CD8-positive, alpha-beta memory T cell (primary cell): ENCODE measurements at places on chromosomes 12 and 14. TPM values are rescaled to one million over a fixed set of nuclear protein-coding genes. Genes with fewer than 3 reads are reported as not detected.

- DNase-seq, result no peak
Observed at GRCh38 chr14:84208451-84208850, 1321.5 kb upstream of the FLRT2 start.

GRCh38 chr12:1800401-1801302 lies 19.7 kb upstream of the LRTM2 start:
- peak; percentile 44 for DNase-seq

GRCh38 chr14:64928239-64929013 lies 14.1 kb downstream of the GPX2 start:
- DNase-seq, result no peak

- no peak for DNase-seq
Observed at GRCh38 chr12:108865169-108865568, 7.8 kb upstream of the SSH1 start.

DNA sequence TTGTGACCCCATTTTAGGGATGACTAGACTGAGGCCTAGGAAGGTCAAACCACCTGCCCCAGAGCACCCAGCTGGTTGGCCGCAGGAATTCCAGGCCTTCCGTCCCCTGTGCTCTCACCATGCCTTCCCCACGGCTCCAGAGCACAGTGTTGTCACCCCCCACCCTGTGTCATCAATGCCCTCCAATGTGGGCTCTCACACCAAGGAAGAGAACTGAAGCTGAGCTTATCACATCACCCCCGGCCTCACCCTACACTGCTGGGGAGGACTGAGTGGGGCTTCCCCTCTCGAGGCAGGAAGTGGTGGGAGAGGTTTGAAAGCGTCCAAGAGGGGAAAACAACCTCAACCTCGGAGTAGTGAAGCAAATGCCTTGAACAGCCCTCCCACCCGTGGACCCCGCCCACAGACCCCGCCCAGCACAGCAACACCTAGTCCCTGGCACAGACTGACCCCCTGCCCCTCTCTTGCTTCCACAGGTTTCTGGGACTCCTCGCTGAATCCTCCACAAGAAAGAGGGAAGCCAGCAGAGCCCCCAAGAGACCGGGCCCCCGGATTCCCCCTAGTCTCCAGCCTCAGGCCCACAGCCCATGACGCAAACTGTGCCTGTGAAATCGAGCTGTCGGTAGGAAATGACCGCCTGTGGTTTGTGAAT lies 97.2 kb downstream of the LGMN start:
- DNase-seq, result peak; percentile 85

- no peak for DNase-seq
Observed at GRCh38 chr12:85688837-85689236, 147.4 kb downstream of the RASSF9 start.

DNA sequence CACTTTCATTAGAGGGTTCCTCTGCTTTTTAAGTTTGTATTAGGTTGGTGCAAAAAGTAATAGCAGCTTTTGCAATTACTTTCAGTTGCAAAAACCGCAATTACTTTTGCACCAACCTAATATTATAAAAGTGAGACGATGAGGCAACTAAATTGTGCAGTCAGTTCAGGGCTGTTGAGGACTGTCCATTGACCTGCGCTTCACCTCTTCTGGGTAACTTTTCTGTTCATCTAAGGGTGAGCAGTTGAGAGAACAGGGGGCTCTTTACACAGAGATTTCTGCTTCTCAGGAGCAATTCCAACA lies 191.3 kb downstream of the AACS start:
- no peak for DNase-seq

GRCh38 chr12:75460204-75460603 lies 20.4 kb upstream of the GLIPR1 start:
- no peak for DNase-seq

DNA sequence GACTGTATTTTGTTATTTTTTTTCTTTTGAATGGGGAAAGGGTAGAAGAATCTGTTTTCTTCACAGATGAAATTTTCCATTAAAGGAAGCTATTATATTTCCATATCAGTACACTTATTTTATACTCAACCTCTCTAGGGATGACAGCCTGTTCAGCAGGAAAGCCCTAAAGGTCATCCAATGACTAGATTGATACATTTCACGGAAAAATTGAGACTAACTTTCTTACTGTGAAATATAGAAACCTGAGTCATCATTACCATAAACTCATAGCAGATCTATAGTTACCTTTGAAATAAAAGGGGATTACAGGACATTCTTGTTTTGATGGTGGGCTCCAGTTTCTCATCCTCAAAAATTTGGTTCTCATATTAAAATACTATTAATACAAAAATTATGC lies 36.1 kb upstream of the PTCSC3 start:
- DNase-seq, result no peak

- DNase-seq, result no peak
Observed at GRCh38 chr14:58291646-58292045, 6.7 kb upstream of the ARID4A start.

DNA sequence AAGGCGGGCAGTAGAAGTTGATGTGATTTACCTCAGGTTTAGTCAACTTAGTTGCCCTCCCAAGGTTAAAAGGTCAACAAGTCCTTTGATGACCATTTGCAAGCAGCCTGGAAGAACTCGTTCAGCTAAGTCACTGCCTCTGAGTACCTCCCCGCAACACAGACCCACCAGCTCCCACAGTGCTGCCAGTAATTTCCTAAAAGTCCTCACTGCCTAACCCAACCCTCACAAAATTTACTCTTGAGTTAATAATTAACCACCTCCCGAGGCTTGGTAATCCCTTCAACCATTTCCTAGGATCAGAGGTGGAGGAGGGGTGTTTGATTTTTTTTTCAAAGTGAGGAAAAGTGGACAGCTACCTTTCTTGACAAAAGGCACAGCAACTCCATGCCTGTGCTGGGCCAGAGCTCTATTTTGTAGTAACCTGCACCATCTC lies 55.8 kb downstream of the MAP3K9 start:
- DNase-seq, result no peak

DNA sequence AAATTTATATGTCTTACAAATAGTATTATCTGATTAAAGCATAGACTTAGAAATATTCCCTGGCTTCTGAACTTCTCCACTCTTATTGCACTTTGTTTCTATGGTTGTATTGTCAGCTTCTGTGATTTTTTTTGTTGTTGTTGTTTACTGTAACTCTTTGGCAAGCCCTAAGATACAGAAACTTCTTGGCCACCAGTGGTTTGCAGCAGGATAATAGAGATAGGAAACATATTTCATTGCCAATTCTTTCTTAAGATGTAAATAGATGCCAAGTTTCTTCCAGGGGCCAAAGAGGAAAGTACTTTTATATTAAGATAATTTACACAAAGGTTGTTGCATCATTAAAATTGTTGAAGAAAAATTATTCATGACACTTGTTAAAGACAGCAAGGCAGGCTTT lies 123.8 kb downstream of the PTPRB start:
- no peak for DNase-seq

DNA sequence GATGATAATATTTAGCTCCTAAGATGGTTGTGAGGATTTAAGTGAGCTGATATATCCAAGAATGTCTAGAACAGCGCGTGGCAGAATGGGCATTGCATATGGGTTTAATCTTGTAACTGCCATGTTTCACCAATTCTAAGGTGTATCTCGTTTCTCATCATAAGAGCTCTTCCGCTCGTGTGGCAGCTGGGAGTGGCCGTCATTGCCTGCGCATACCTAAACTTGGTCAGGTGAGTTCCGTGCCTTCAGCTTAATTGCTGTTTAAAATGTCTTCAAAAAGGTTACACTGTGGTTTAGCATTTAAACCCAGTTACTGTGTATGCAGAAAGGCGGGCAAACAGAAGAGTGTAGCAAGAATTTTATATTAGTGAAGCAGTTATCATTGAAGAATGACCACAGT lies 4.5 kb upstream of the AQP2 start:
- DNase-seq, result no peak

GRCh38 chr14:93862265-93862664 lies 64.9 kb upstream of the FAM181A start:
- no peak for DNase-seq

DNA sequence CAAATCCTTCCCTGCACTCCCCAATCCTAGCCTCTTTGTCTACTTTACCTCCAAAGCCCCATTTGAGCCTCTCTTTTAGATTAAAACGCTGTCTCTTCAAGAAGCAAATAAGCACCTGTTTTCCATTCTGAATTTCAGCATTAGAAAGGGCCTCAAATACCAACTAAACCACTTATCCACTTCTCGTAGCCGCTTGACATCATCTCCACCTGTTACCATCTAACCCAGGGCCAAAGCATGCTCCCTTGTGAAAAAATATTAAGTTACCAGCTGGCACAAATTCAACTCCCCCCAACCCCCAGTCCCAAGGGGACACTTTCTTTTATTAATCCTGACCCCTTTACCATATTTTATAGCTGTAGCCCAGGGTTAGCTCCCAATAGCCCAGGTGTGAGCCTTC lies 43.1 kb downstream of the GPHB5 start:
- no peak for DNase-seq

- no peak for DNase-seq
Observed at GRCh38 chr12:47303207-47303606, 223.4 kb upstream of the AMIGO2 start.

DNA sequence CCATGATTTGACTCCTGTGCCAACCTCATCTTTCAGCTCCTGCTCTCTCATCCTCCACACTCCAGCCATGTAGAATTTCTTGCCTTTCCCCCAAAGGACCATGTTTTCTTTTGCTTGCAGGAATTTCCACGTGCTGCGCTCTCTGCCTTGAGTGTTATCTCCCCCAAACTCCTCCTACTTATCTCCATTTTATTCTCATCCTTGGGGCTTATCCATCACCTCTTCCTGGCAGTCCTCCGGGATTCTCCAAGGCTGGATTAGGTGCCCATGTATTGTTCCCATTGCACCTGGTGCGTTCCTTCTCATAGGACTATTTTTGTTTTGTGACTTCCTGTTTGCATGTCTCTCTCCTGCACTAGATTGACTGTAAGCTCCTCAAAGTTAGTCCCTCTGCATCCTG lies 7.0 kb upstream of the MAX start:
- no peak for DNase-seq

- DNase-seq, result no peak
Observed at GRCh38 chr12:124401704-124402221, 106.9 kb downstream of the RFLNA start.

- no peak for DNase-seq
Observed at GRCh38 chr14:66900719-66901118, 288.5 kb upstream of the GARIN2 start.

- DNase-seq, result no peak
Observed at GRCh38 chr12:114993165-114993564, 309.2 kb upstream of the TBX3 start.

DNA sequence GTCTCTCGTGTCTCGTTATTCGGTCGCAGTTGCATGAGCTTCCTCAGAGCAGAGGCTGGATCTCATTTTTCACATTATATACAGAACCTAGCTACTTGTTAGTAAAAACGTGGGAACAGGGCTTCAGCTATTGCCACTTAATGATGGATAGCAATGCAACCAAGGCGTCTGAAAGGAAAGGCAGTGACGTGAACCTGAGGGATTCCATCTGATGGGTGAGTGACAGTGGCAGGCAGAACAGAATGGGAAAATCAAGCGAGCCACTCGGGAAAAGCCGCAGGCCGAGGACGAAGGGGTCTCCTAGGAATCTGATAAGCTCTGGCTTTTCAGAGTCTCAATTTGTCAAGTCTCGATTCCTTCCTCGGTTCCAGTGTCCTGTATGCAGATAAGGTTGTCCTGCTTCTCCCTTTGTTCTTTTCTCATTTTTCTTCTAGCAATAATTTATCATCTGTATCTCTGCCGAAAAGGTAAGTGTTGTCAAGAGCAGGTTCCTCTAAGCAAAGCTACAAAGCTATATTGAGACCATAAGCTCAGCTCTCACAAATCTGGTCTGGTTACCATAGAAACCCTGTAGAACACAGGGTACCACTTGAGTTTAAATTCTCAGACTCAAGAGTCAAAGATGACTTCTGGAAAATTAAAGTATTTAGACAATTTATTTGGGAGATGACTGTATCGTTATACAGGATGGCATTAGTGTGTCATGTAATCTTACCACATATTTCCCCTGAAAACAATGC lies 416.6 kb downstream of the GLT1D1 start:
- no peak for DNase-seq

- DNase-seq, result no peak
Observed at GRCh38 chr14:72856530-72857266, 37.2 kb downstream of the DPF3 start.

C12orf56 gene
- total RNA-seq, result not detected

KLRC1 gene
- total RNA-seq, result 13.7 TPM

TMPRSS12 gene
- not detected for total RNA-seq

ERP29 gene
- 88.0 TPM for total RNA-seq

TAMALIN gene
- total RNA-seq, result 7.3 TPM

SYCP3 gene
- total RNA-seq, result 0.22 TPM

ACTR6 gene
- 36.6 TPM for total RNA-seq

HPD gene
- total RNA-seq, result not detected

GDF11 gene
- total RNA-seq, result 13.5 TPM
